Renal pelvis (tissue), 12 donors: ENCODE measurements at places on chromosomes 5 and 9. TPM values are rescaled to one million over a fixed set of nuclear protein-coding genes. Genes with fewer than 3 reads are reported as not detected.

- DNase-seq = no peak
Observed at GRCh38 chr9:97863314-97863713, 10.3 kb downstream of the FOXE1 start.

DNA sequence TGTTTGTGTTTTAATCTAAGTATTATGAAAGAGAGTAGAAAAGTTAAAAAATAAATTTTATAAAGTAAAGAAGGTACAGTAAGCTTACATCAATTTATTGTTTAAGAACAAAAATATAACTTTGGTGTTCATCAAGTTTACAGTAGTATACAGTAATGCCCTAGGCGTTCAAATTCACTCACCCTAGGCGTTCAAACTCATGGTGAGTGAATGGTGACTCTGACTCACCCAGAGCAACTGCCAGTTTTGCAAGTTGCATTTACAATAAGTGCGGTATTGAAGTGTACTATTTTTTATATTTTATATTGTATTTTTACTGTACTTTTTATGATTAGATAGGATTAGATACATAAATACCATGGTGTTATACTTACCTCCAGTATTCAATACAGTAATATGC lies 421.3 kb downstream of the CDH12 start:
- DNase-seq = no peak

DNA sequence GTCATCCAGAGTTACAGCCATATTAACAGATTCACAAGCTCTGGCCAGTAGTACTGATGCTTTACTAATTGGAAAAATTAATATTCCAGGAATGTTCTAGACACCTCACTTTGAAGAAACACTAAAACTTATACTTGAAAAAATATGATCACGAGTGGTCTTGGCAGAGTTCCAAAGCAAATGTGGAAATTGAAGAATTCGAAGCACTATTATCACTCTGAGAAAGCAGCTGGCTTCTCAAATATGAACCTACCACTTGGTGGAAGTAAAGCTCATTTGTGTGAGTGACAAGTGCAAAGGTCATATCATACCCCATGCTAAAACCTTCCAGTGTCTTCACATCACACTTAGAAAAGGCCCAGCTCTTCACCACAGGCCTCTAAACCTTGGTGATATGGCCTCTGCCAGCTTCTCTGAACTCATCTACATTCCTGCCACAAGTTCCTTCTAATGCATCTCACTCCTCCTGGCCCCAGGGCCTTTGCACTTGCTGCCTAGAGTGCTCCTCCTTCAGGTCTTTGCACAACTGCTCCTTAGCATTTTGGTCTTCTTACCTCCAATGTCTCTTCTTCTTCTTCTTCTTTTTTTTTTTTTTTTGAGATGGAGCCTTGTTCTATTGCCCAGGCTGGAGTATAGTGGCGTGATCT lies 175.7 kb upstream of the SMIM23 start:
- DNase-seq = no peak

DNA sequence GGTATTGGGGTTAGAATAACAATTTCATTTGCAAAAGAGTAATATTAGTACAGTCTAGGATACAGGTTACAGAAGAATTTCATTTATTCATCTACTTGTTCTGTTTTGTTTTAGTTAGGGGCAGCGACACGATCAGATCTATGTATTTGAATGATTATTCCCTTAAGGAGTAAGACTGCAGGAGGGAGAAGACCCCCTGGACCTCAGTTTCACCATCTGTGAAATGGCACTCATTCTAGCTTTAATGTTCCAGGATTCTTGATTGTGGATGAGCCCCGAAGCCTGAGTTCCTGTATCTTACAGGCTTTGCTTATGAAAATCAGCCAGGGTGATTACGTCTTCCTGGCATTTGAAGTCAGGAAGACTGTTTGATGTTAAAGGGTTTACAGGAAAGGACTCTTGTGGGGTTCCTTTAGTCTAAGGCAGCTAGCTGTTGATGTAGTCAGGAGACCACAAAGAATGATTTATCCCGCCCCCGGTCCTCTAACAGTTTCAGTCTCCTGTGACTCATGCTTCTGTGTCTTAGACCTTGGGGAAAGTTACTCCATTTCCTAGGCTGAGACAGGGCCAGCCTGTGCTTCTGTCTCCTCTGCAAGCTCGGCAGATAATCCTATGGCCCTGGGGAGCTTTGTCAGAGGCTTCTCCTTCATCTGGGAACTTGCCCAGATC lies 11.5 kb downstream of the SMIM3 start:
- no peak for DNase-seq

DNA sequence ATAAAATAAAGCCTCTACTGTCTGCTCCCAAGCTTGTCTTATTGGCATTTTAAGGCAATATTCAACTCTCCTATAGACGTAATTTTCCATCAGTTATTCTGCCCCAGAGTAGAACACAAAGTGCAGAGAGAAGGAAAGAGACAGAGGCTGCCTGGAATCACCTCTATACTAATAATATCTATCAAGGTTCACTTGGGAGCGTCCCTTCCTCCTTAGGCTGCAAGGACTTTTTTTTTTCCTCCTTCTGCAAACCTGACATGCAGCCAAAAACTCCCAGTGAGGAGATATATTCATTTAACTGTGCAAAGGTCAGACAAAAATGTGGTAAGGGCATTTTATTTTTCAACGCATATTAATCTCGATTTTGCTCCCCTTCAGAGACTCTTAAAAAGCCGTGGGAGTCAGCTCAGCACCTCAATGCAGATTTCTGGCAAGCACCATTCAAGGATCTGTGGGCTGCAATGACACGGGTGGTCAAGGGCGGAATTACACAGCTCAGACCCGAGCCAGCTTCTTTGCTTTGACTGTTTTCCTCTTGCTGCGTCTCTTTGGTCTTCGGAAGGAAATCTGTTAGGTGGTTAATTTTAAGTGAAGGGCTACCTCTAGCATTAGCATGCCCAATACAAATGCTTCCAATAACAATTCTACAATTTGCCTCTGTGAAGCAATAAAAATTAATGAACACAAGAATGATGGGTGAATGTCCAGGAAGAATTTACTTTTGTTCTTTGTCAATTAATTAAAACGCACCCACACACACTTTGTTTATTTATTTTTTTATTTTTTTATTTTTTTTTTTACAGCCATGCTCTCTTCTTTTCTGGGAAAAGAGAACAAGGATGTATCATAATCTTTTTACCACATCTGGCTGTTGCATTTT lies 587.7 kb upstream of the GRAMD2B start:
- peak; percentile 67 for DNase-seq

- DNase-seq = peak; percentile 39
Observed at GRCh38 chr9:120931231-120932085, 4.9 kb upstream of the TRAF1 start.

DNA sequence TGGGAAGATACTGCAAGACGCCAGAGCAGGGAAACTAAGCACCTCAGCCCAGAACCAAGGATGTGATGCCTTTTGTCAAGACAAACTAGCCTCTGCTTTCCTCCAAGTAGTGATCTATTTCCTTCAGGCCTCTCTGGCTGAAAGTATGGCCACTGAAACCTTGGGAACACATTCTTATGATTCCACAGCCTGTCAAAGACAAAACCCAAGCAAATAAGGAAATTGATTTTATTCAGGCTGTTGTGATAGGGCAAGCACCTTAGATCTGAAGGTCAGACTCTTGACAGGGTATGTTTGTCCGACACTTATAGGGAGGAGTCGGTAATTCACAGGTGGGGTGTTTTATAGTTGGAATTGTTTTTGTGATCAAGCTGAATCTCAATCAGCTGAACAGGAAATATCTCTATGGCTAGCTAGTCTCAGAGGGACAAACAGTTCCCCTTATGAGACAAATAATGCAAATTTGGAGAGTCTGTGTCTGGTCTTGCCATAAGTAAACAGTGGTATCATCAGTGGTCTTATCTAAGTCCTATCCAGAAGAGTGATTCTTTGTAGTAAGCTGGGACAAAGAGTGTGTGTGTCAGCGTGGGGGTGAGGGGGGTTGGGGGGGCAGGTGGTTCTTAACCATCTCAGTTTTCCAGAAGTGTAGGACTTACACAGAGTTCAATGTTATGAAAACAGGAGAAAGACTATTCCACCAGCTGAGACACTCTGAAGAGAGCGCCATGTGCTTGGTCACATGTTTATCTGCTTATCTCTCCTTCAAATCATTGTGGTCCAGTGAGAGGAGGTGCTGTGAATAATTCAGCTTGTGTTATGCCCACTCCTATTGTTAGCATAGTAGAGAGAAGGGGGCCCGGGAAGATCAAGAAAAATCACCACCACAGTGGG lies 6.7 kb upstream of the ZCCHC10 start:
- DNase-seq = no peak

DNA sequence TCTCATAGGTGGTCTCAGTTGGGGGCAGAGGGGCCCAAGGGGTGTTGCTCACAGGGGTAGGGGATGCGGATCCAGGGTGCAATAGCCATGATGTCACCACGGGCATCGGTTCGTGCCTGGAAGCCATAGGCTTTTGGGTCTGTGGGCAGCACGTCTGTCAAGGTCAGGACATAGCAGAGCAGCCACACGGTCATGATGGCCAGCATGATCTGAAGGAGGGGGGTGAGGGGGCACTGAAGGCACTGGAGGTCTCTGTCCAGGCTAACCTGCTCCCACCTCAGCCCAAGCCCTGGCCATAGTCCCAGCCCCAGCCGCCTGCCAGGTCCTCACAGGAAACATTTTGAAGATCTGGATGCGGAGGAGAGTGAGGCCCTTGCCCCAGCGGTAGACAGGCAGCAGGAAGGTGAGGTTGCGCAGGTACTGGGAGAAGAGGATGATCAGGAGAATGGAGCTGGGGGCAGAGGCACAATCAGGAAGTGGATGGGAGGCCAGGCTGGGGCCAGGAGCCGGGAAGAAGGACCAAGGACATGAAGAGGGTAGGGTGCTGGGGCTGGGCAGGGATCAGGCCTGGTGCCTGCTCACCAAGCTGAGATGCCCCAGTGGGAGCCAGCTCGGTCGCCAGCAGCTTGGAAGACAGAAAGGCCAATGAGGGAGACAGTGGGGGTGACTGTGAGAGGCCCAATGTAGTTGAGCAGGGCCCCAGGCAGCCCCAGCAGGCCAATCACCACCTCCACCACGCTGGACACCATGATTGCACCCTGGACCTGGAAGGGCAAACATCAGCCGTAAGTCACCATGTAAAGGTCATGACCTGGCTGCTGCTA lies 3.3 kb downstream of the SLC23A1 start:
- no peak for DNase-seq

- DNase-seq = no peak
Observed at GRCh38 chr5:149581931-149582768, 852 bp downstream of the ARHGEF37 start.

The ST8SIA4 gene
- 3.9 TPM for polyA plus RNA-seq

The MYMK gene
- polyA plus RNA-seq = not detected

The GABRB2 gene
- polyA plus RNA-seq = 2.1 TPM

The C9orf50 gene
- polyA plus RNA-seq = 1.2 TPM
